ENCODE measurements at places on chromosomes 1 and 21.
A peak's percentile ranks its signal among the peaks of the same experiment; 100 is the strongest.

DNA sequence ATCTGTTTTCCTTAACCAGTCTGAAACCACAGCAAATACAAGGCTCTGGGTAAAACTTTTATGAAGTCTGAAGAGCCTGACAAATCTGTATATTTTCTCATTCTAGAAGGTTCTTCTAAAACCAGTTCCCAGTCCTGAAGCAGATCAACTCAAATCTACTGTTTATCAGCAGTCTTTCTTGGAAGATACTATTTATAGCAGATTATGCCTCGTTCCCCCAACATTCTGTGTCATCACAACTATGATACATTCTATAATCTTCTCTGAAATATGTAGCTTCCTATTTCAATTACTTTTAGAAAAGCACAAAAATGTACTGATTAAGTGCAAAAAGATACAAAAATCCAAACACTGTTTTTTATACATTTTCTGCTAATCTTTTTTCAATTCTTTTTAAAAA is 67.5 kb downstream of the NIBAN1 start:
- DNase-seq, result no peak

- no peak for DNase-seq
Observed at GRCh38 chr1:180672505-180672904, 40.7 kb downstream of the XPR1 start.

DNA sequence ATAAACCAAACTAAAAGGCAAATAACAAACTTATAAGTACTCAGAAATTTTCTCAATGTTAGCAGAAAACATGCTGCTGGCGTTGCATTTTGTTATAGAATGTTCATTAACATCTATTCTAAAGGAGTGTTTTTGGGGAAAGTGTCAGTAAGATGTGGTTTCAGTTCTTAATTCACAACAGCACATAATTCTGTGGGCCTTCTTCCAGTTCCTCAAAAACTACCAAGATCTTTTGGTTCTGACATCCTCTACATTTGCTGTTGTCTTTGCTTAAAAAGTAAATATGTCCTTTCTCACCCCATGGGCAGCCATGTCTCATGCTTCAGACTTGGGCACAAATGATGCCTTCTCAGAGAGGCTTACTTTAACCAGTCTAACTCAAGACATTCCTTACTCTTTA is 152.5 kb downstream of the CDC7 start:
- no peak for DNase-seq

DNA sequence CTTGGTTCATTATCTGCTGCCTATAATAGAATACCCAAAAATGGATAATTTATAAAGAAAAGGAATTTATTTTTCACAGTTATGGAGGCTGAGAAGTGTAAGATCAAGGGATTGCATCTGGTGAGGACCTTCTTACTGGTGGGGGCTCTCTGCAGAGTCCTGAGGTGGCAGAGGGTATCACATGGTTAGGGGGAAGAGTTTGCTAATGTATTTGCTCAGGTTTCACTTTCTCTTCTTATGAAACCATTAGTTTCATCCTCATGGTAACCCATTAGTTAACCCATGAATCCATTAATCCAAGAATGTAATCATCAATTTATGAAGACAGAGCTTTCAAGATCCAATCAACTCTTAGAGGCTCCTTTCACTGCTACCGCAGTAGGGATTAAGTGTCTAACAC is 120.6 kb downstream of the DNM3 start:
- no peak for DNase-seq

- DNase-seq, result no peak
Observed at GRCh38 chr1:41471658-41472057, 12.8 kb downstream of the EDN2 start.

- no peak for DNase-seq
Observed at GRCh38 chr1:192913683-192914082, 104.8 kb downstream of the RGS2 start.

DNA sequence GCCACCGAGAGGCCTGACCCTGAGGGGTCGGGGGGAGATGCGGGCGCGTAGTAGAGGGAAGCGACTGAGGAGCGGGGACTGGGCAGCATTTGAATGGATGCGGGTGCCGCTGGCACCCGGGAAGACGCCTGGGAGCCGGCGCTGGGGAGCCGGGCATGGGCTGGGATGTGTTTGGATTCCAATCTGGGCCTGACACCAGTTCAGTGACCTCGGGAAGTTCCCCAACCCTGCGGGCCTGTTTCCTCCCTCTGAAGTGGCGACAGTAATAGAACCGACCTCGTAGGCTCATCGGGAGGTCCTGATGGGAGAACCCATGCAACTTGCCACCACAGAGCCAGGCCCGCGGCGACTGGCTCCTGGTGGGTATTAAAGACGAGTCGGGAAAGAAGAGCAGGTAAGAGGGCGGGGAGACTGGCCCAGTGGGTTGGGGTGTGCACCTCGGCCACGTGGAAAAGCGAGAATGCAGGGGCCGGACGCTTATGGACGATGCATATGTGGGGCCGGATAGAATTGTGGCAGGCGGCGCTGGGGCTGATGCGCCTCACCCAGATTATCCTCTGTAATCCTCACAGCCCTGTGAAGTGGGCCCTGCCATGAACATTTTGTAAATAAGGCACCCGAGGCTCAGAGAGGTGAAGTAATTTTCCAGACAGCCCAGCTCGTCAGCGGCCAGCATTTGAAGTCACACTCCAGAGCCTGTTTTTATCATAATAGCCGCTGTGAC is 105.8 kb downstream of the SLC16A1 start:
- no peak for DNase-seq

GRCh38 chr1:212794561-212795014 is 2.9 kb downstream of the TATDN3 start:
- DNase-seq, result peak; percentile 13

DNA sequence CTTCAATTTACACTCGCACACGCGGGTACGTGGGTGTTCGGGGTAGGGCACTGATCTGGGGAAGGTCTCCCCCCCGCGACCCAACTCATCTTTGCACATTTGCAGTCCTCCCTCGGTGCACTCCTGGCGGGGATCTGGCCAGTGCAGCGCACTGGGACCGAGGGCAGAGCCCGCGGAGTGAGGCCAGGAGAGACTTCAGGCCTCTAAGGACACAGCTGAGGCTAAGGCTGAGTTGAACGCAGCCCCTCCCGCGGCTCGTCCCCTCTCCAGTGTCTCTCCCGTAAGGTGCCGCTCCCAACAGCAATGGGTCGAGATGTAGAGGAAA is 936 bp upstream of the NCAM2 start:
- no peak for DNase-seq

GRCh38 chr1:30730346-30731108 is 7.1 kb upstream of the MATN1 start:
- no peak for DNase-seq

DNA sequence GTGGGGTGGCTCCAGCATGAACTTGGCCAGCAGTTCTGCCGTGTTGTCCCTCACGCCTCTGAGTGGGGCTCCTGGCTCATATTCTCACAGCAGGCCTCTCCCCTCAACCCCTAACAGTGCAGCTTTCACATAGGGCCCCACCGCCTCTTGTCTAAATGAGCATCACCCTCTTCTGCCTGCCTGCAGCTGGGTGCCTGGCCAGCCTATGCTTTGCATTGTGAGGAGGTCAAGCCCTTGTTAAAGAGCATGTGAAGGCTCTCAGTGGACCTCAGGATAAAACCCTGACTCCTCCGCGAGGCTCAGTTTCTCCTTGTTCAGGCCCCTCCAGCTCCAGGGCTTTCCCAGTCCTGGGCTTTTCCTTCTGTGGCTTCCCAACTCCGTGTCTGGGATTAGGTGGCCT is 34.8 kb downstream of the CRYAA start:
- DNase-seq, result no peak

- DNase-seq, result no peak
Observed at GRCh38 chr1:66505671-66506392, 28.1 kb upstream of the SGIP1 start.

DNA sequence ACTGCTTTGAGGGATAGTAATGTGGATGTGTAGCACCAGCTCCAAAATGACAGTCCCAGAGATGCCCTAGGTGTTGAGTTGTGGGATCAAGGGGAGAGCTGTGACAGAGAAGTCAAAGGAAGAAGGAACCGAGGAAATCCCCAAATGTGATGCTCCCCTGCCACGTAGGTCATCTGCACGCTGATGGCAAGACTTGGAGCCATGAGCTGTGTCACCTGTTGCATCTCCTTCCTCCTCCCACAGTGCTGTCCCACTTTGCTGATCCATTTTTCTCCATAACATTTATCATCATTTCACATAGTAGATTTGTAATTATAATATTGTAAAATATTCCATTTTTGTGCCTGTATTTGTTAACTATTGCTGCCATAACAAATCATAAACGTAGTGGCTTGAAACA is 17.6 kb upstream of the RCAN1 start:
- DNase-seq, result no peak

DNA sequence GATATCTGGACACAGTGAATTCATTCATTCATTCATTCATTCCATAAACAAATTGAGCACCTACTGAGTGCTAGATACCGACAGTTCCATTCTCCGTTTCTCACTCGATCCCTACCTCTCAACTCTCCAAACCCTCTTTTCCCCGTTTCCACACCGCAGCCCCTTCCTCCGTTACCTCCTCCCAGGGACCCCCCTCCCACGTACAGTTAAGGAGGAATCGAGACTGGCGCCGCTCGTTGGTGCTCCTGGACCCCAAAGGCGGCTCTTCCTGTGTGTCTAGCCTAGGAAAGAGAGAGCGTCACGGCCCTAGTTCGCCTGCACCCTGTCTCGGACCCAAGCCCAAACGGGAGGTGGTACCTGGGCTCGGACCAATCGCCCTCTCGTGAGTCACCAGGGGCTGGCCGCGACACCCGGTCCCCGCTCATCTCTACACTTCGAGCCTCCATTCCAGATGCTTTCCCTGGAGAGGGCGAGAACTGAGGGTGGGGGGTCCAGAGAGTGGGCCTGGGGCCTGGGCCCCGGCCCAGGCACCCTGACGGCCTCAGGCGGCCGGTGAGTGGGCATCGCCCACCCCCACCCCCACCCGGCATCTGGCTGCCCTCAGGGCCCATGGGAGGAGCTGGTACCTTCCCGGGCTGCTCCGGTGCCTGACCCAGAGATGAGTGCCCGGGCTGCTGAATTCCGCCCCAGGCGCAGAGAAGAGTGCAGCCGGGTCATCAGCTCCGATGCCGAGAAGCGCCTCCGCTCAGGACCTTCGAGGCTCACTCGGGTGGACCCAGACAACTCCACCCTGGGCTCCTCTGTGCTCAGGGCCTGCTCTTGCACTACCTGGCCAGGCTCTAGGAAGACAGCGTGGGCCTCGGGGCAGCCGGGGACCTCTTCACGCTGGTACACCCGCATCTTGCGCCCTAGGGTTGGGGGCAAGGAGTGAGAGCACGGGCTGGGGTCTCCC is 4.9 kb downstream of the ARHGEF19 start:
- no peak for DNase-seq

GRCh38 chr1:226366290-226366689 is 41.6 kb downstream of the PARP1 start:
- no peak for DNase-seq

GRCh38 chr1:24161270-24161669 is 18.3 kb upstream of the IL22RA1 start:
- DNase-seq, result no peak

DNA sequence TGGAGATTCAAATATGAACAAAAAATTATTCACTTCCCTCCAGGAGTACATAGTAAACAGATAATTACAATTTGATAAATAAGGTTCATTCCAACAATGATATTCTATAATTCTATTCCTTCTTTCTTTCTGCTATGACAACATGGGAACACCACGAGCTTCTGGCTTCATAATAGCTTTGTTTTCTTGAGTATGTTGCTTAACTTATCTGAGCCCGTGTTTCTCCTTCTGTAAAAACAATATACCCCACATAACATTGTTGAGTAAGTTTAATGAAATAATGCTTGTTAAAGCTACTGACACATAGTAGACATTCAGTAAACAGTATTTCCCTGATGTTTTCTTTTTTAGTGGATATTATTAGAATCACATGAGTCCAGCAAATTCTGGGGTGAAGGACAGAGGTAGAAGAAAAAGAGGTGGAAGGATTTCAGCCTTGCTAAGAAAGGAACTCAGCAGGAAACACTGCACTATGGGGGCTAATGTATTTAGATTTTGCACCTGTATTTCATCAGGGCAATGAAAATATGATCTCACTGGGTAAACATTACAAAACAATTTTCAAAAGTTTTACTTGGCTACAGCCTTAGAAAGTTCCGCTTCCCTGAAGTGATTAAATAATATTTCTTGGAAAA is 430.8 kb upstream of the C1orf87 start:
- no peak for DNase-seq

Measured in activated CD4-positive, alpha-beta T cell treated with anti-CD3 and anti-CD28 coated beads, Interleukin-10, Interleukin-2, amounts not matched to agents 100 ng/mL and 50 ng/mL, durations not matched to agents 16 hours and 8 hours (primary cell).